ENCODE measurements at places on chromosomes 2 and 18.

GRCh38 chr2:30149513-30149912, 2.7 kb downstream of the YPEL5 start:
- DNase-seq: no peak

DNA sequence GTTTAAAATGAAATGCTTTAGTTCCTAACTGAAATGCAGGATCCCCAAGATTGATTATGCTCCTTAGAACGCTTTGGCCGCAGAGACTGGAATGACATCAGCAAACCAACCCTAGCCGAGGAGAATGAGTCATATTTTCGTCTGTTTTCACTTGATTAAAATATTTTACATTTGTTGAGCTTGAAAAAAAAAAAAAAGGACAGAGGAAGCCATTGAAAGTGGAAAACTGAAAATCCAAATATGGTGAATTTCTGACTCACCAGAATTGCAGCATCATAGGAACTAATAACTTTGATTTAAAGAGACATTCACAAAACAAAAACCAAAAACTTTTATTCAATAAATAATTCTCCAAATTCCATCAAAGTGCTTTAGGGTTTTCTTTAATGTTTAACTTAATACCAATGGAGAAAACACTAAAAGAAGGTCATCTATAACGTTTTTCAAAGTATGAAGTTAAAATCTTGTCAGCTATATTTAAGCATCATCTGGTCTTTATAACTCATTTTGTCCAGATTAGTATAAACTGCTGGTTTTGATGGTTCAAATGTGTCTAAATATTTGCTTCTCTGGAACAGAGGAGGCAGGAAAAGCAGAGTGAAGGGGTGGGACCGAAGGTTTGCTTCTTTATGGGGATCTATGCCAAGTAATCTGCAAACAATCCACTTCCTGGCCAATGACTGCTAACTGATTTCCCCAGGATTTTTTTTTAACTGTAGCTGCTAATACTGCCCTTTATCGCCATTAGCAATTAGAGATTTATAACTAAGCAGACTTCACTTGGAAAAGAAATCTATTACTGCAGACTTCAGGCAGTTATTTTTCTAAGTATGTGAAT, 30.9 kb upstream of the COL5A2 start:
- DNase-seq: peak; percentile 72

DNA sequence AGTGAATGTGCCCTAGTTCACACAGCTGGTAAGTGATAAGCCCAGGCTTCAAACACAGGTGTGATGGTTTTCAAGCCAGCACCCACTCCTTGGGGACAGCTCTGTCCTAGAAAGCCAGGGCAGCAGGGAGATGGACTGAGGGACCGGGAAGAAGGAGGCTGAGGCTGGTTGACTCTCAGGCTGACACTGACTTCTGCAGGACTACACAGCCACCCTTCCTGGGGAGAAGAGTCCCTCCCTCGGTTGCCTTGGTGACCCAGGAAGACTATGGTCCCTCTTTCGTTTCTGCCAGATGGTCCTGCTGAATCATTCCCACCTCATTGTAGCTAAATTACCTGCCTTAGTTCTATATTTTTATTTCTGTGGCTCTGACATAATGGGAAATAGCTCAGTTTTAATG, 11.3 kb upstream of the FSHR start:
- no peak for DNase-seq

- no peak for DNase-seq
Measured at GRCh38 chr2:129827311-129828090, 152.0 kb upstream of the RAB6C start.

- DNase-seq: peak; percentile 63
Measured at GRCh38 chr18:78804206-78805030, 175.2 kb upstream of the SALL3 start.

DNA sequence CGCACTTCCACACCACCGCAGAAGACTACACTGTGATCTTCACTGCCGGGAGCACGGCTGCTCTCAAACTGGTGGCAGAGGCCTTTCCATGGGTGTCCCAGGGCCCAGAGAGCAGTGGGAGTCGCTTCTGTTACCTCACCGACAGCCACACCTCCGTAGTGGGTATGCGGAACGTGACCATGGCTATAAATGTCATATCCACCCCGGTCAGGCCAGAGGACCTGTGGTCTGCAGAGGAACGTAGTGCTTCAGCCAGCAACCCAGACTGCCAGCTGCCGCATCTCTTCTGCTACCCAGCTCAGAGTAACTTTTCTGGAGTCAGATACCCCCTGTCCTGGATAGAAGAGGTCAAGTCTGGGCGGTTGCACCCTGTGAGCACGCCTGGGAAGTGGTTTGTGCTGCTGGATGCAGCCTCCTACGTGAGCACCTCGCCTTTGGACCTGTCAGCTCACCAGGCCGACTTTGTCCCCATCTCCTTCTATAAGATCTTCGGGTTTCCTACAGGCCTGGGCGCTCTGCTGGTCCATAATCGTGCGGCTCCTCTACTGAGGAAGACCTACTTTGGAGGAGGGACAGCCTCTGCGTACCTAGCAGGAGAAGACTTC, 12.5 kb downstream of the MOCOS start:
- DNase-seq: no peak

- DNase-seq: no peak
Measured at GRCh38 chr2:45448217-45448616, 162.8 kb downstream of the SRBD1 start.

DNA sequence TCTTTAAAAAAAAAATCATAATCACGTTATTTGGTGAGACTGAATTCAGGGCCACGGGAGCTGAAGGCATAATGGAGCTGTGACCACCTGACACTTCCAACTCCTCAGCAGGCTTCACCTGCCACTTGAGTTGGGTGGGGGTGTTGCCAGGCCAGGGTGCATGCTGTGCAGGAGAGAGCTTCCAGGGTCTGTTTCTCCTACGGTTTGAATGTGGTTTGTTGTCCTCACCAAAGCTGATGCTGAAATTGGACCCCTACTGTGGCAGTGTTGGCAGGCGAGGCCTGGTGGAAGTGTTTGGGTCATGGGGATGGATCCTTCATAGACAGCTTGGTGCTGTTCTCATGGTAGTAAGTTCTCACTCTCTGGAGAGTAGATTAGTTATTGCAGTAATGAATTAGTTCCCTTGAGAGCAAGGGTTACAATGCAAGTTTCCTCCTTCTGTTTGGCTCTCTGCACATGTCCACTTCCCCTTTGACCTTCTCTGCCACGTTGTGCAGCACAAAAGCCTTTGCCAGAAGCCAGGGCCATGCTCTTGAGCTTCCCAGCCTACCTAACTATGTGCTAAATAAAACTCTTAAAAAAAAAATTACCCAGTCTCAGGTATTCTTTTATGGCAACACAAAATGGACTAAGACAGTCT, 38.3 kb upstream of the ANKRD44 start:
- DNase-seq: no peak

DNA sequence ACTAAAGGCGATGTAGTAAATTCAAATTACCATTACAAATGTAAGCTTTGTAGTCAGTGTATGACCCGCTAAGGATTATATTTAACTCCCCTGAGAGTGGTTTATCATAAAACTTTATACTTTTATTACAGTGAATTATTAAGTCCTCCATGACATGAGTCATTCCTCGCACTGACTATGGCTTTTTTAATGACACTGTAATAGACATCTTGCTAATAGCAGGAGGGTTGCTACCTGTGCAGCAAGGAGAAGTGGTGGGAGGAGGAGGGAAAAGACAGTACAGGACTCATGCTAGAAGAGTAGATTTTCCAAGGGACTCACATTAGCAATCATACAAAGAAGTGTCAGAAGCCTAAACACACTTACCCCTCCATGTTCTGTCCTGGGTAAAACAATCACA, 556.1 kb downstream of the BCL11A start:
- DNase-seq: no peak

GRCh38 chr2:127187831-127188230, 32.3 kb downstream of the CYP27C1 start:
- DNase-seq: no peak

GRCh38 chr18:42536442-42536841, 579.0 kb downstream of the RIT2 start:
- no peak for DNase-seq

DNA sequence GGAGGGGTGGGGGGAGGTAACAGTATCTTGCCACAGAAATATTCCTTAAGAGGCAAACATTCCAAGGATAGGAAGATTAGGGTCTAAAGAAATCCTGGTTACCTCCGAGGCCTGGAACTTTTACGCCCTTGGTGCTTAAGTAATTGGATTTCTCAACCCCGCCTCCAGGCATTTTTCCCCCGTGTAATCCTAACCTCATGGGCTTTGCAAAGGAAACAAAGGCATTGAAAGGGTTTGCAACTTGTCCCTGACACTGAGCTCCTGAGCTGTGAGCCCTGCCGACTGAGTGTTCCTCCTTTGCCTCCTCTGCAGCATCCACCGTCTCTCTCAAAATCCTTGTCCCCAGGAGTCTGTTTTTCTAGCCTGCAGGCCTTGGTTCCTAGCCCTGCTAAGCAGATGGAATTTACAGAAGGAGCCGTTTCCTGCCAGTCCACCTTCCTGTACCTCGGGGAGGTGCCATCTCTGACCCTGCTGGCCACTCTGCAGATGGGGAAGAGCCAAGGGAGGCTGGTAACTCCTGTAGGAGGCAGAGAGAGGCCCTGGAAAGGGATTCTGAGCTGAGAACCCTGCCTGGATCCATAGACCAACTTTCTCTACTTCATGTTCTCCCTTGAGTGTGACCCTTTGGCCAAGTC, 24.2 kb downstream of the TET3 start:
- DNase-seq: no peak

- peak; percentile 81 for DNase-seq
Measured at GRCh38 chr2:120912101-120912985, 176.7 kb downstream of the GLI2 start.

DNA sequence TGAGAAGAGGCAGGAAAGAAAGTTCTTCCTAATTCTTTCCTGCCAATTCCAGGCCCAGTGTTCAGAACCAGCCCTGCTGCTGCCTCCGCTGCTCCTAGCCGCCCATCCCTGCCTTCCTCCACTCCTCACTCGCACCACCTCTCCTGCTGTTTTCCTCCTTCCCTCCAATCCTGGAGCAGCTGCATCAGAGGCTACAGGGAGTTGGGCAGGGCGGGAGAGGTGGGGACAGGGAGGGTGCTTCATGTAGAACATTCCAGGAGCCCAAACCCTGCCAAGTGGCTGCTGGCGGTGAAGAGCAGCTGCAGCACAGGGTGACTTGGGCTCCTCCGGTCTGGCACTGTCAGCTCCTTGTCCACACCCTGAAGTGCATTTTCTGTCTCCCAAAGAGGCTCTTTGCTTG, 176.3 kb downstream of the TNS1 start:
- peak; percentile 88 for DNase-seq

GRCh38 chr2:235324324-235324723, 169.5 kb upstream of the AGAP1 start:
- no peak for DNase-seq

- DNase-seq: no peak
Measured at GRCh38 chr2:11224887-11225286, 69.6 kb downstream of the SLC66A3 start.

GRCh38 chr18:13672657-13673056, 53.7 kb downstream of the FAM210A start:
- no peak for DNase-seq

GRCh38 chr18:33875029-33875565, 297.1 kb downstream of the ASXL3 start:
- DNase-seq: no peak

GRCh38 chr18:22640281-22640842, 222.6 kb upstream of the CTAGE1 start:
- no peak for DNase-seq

DNA sequence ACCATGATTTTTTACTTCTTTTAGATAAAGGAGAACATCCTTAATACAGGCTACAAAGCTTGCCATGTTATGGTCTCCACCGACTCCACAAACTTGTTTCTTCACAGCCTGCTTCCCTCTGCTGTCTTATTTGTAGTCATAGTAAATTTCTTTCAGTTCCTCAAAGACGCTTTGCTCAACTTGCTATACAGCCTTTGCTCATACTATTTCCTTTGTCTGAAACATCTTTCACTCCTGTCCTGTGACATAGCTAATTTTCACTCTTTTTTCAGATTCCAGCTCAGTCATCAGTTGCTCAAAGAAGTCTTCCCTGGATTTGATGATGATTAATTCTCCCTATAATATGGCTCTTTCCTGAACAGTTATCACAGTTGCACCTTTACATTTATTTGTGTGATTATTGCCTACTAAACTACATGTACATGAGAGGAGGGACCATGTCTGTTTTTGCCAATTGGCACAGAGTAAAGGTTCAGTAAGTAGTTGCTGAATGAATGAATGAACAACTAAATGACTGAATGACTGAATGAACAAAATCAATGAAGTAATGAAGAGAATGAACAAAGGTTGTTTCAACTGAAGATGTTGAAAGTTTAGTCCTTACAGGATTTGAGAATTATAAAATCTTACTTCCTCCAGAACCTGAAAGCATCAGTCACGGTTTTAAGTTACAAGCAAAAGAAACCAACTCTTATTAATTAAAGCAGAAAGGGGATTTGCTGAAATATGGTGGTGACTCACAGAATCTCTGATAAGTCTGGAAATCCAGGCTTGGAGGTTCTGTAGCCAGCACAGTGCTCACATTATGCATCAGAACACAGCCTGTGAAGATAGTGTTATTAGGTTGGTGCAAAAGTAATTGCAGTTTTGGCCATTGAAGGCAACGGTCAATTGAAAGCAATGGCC, 186.4 kb upstream of the FAM98A start:
- no peak for DNase-seq

DNA sequence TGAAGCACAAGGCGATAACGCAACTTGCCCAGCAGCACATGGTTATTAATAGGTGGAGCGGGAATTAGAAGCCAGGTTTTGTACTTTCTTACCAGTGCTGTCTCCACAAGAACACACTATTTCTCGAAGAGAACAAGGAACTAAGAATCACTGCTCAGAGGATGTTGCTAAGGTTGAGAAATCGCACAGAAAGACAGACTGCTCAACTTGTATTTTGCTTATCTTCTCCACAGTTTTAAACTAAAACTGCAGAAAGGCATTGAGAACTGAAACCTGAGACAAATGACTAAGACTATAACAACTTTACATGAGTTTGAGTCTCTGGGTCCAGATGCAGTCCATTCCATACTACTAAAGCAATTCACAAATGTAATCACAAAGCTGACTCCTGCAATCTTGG, 6.2 kb downstream of the PRKD3 start:
- DNase-seq: no peak

- no peak for DNase-seq
Measured at GRCh38 chr18:58640428-58640805, 11.5 kb upstream of the ALPK2 start.

GRCh38 chr18:7490104-7490503, 77.0 kb upstream of the PTPRM start:
- DNase-seq: no peak

GRCh38 chr2:100320547-100321178, 1.6 kb downstream of the LONRF2 start:
- no peak for DNase-seq

- DNase-seq: no peak
Measured at GRCh38 chr2:160381425-160381951, 112.1 kb downstream of the RBMS1 start.

GRCh38 chr2:50546790-50547189, 485.1 kb downstream of the NRXN1 start:
- no peak for DNase-seq

- no peak for DNase-seq
Measured at GRCh38 chr2:694174-694573, 17.0 kb upstream of the TMEM18 start.

GRCh38 chr2:211868996-211869533, 669.5 kb downstream of the ERBB4 start:
- no peak for DNase-seq
